ENCODE measurements at places on chromosomes 7 and 10. TPM values are rescaled to one million over a fixed set of nuclear protein-coding genes. Genes with fewer than 3 reads are reported as not detected.

DNA sequence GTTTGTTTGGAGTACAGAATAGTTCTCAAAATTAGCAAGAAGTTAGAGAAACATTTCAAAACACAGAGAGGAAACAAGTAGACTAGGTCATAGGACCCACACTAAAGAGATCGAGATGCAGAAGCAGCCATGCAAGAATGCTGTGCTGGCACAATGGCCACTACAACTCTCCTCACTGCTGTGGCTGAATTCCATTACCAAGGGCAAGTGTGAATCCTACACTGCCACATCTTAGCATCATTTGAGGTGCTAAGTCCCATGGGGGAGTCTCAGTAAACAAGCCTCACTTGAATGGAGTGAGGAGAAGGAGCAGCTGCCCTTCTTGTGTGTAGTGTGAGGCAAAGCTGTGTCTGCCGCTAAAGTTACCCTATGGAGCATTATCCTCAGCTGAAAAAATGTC, 56.7 kb downstream of the PCLO start:
- no peak for DNase-seq

- no peak for DNase-seq
Observed at GRCh38 chr10:104589431-104589830, 51.7 kb upstream of the SORCS3 start.

Gene MINDY4
- 8.5 TPM for total RNA-seq

Gene AGFG2
- 9.4 TPM for total RNA-seq

DNA sequence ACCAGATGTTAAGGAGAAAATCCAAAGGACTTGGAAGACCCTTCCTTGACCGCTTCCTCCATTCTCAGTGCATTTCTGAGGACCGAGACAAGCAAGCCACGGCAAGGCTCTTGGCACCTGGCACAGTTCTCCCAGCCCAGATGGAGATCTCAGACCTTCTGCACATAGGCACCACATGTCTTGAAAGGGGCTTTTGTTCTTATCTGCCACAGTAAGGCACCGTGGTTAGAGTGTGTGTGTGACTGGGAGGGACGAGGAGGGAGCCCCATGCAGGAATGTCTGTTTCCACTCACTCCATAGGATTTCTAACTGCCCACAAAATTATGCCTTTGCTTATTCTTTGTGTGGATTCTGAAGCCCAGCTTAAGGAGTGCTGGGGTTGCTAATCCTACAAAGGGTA, 10.3 kb upstream of the WDR86 start:
- no peak for DNase-seq

- no peak for DNase-seq
Observed at GRCh38 chr10:48419714-48420113, 113.2 kb downstream of the MAPK8 start.

DNA sequence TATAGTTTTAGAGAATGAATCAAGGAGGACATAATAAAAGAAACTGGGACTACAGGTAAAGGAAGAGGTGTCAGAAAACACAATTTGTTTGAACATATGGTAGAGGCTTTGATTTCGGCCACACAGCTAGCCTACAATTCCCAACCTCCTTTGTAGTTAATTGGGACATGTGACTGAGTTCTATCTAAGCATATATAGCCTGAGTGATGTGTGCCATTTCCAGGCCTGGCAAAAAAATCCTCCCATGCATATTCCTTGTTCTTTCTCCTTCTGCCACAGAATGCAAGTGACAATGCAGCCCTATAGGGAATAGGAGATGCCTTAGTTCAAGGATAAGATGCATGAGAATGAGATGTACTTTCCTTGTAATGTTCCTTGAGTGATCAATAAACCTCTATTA, 590.7 kb upstream of the STEAP1 start:
- no peak for DNase-seq

DNA sequence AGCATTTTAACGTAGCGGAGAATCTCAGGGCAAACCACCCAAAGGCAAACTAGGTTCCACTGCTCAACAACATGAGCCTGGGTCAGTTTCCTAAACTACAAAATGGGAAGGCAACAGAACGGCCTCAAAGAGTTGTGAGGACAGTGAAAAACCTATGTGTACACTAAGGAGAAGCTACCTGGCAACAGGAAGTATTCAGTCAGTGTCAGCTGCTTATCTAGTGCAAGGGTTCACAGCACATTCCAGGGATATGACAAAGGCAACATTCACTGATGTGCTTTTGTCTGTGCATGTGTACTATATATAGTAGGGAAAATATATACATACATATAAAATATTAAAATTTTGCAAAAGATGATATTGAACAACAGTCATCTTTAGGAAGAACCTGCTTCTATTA, 17.2 kb downstream of the NUDCD3 start:
- DNase-seq: no peak

DNA sequence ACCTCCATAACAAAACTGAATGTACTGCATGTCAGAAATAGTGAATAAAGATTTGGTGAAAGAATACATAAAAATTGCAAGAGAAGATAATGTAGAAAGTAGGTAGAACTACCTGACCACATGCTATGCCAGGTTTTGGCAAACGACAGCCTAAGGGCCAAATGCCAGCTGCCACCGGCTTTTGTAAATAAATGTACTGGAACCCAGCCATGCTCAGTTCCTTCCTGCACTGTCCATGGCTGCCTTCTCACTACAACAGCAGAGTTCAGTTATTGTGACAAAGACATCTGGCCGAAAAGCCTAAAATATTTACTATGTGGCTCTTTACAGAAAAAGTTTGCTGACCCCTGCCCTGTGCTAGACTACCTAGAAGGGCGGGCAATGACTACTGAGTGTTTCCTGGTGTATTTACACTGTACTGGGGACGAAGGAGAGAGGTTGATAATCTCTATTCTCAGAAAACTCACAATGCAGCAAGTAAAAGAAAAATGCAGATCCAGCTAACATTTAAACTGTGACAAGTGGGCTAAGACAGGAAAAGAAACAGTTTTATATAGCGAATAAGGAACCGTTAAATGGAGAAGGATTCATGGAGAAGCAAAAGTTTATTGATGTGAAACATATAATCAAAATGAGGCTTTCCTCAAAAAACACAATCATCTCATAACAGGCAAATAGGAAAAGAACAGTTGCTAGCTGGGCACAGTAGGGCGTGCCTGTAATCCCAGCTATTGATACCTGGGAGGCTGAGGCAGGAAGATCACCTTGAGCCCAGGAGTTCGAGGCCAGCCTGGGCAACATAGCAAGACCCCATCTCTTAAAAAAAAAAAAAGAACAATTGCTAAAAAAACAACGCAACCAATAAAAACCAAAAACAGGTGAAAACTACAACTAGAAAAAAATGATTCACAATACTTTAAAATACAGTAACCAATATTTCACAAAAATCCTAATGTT, 13.7 kb downstream of the KIN start:
- no peak for DNase-seq
